ENCODE measurements at places on chromosomes 3 and 15. TPM values are rescaled to one million over a fixed set of nuclear protein-coding genes. Genes with fewer than 3 reads are reported as not detected.

GRCh38 chr3:64859625-64860535 is 172.1 kb upstream of the ADAMTS9 start:
- no peak for DNase-seq

The SECISBP2L gene
- 66.3 TPM for total RNA-seq

DNA sequence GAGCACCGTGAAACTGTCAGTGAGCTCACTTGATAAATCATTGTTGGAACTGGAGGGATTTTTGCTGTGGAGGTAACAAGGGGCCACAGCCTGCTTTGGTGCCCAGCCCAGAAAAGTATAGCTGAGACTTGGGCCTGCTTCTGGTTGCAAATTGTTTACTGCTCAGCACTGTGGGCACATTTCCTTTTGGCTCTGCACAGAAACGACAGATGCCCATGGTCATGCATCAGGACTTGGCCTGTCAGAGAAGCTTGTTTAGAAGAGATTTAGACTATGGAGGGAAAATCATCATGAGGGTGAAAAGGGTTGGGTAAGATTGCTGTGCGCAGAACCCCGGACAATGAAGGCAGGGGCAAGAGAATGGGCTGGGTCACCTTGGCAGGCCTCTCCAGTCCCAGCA is 286.1 kb upstream of the CTNNB1 start:
- no peak for DNase-seq

The SH3GL3 gene
- not detected for total RNA-seq

The GOLGA6C gene
- total RNA-seq, result not detected

DNA sequence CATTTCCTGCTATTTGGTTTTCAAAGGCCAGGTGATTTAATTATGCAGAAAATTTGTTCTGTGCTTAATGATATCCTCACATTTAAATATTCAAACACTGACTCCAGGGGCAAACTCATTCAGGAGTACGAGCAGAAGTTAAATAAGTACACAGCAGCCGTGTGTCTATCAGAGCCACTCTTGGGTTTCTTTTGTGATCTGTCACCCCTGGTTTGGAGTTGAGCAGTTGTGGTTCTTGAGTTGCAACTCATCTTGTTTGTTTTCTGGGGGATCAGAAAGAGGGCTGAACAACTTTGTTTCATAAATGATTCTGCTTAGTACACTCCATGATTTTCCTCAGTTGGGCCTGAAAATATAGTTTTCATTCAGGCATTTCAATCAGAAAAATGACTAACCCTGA is 25.7 kb upstream of the PPP4R2 start:
- DNase-seq, result no peak

- no peak for DNase-seq
Observed at GRCh38 chr3:65685621-65686235, 353.0 kb downstream of the MAGI1 start.

- no peak for DNase-seq
Observed at GRCh38 chr3:179921500-179921899, 115.2 kb downstream of the PEX5L start.

The IL17RC gene
- total RNA-seq, result 36.1 TPM

GRCh38 chr3:194996746-194997145 is 274.2 kb downstream of the XXYLT1 start:
- no peak for DNase-seq

The SEMA3G gene
- total RNA-seq, result 10.2 TPM

DNA sequence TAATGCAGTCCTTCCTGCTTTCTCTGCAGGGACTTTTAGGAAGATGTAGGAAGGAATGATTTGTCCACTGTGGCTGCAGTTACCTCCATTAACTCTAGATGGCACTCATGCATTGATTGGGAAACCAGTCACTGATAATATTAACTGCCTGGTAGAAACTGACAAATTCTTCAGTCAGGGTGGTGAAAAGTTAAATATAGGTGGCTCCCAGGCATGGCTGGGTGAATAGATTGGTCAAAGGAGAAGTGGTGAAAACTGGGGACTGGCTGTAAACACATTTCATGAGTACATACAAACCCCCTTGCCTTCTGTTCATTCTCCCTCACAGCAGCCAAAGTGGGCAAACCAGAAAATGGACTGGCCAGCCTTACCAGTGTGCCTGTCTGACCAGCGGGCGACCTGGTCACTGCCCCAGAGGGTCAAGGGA is 333.4 kb downstream of the THSD4 start:
- DNase-seq, result peak; percentile 67

The ATP6V1A gene
- 82.6 TPM for total RNA-seq

- no peak for DNase-seq
Observed at GRCh38 chr3:34073961-34074360, 275.5 kb downstream of the PDCD6IP start.

DNA sequence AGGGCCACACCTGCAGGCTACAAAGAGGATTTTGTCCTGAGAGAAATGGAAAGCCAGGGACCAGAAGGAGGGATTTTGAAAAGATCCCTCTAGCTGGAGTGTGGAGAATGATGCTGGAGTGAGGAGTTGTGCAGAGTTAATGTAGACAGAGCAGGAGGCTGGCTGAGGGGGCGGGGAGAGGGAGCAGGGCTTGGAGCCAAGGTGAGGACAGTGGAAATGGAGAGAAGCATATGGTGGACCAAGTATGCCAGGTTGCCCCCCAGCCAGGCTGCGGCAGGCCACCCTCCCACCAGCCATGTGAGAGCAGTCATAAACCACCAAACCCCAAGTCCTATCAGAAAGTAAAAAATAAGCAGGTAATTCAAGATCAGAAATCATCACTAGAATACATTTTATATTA is 14.7 kb downstream of the RARRES1 start:
- no peak for DNase-seq
